ENCODE measurements at places on chromosomes 16 and 17.

DNA sequence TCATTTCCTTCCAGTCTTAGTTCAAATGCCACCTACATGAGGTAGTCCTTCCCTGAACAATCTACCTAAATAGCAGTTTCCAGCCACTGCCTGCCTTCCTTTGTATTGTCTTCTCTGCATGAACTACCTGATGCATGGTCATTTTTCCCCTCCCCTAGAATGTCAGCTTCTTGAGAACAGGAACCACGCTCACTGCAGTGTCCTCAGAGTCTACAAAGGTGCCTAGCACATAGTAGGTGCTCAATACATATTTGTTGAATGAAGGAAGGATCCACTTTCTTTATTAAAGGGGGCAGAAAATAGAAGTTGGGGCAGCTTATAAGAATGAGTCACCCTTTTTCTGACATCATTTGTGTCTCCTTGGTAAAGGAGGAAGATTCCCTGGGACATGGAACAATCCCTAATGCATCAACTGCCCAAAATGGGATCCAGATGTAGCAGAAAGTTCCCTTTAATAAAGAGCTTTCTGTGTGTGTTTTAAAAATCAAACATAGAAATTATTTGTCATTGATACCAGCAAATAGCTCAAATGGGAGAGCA lies 4.4 kb upstream of the CYLD start:
- DNase-seq = no peak

DNA sequence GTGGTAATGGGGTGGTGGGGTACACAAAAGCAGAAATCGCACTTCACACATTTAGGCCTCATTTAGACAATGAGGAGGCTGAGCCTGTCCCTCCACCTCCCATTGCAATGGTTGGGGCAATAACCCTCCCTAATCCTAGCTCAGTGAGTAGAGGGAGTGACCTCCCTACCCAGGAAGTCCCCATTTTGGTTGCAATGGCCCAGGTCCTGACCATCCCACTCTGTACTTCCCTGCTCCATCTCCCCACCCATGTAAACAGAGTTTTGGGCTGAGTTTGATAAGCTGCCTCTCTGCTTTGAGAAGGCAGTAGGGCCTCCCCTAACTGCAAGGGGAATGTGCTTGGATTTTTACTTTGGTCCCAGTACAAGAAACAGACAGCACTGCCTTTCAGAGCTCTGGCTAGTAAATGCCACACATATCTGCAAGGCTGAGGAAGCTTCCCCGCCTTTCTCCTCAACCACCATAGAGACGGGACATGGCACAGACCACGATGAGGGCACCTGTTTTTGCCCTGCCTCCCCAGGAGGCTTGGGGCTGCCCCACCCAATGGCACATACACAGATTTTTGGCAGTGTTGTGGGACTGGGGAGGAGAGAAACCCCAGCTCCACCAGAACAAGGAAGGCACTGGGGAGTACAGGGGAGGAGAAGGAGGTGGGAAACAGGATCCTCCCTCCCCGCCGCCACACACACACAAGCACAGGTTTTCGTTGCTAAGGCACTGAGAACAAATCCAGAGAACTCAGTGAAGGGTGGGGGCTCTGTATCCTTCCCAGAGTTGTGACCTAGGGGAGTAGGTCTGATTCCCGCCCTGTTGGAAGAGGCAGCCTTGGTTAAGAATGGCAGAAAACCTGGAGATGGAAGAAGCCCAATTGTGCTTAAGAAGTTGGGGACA lies 7.3 kb downstream of the VAT1 start:
- no peak for DNase-seq

DNA sequence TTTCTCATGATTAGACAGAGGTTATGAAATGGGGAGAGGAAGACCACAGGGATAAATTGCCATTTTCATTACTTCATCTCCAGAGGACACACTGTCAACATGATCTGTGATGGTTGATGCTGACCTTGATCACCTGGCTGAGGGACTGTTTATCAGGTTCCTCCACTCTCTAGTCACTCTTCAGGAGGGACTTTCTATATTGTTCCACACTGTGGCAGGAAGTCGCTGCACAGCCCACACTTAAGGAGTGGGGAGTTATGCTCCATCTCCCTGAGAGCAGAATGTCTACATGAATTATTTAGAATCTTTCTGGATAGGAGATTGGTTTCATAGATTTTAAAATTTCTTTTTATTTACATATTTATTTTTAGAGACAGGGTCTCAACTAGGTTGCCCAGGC lies 46.7 kb downstream of the CYB5B start:
- no peak for DNase-seq

DNA sequence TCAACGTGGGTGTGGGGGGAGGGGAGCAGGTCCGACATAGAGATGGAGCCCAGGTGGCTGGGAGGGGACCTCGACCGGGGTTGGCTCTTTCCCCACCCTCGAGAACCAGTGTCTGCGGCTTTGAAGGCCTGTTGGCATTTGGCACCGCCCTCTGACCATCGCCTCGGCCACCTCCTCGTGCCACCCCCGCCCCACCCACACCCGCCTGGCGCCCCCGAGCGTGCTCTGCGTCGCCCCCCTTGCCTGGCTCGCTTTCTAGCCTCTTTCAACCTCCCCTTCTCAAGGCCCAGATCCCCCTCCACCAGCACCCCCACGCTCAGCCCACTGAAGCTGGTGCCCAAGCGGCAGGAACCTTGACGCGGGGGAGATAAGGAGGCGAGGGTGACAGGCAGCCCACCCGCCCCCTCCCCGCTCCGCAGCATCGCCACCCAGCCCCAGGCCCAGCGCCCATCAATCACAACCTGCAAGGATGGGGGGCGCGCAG lies 619 bp downstream of the CACNB1 start:
- no peak for DNase-seq

DNA sequence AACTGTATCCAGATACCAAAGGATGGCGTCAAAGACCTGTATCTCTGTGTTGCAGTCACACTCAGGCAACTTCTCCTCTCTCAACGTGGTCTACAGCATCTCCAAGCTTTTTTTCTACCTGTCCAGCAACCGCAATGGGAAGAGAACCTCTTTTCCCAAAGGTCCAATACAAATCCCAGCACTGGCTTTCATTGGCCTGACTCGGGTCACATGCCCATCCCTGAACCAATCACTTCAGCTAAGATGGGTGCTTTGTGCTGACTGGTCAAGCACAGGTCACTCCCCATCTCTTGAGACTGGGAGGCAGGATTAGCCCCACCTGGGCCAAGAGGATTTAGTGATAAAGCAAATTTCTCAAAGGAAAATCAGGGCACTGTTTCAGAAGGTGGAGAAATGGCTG lies 71.2 kb upstream of the C16orf82 start:
- DNase-seq = no peak

DNA sequence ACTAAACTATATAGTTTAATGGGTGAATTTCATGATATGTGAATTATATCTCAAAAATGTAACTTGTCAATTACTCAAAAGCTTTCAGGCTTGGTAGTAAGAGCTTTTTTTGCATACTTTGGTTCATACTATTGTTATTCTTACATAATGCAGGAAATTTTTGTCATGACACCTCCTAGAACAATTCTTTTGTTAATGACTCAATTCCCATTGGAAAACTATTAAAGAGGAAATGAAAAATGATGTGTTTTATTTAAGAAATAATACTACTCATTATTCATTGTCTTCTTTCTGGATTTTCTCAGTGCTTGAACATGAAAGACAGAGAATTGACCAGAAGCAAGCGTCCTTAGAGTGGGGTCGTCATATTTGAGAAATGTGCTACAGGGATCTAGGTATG lies 196.4 kb upstream of the KCNJ16 start:
- no peak for DNase-seq

- DNase-seq = no peak
Observed at GRCh38 chr17:5883775-5884665, 186.2 kb upstream of the WSCD1 start.

DNA sequence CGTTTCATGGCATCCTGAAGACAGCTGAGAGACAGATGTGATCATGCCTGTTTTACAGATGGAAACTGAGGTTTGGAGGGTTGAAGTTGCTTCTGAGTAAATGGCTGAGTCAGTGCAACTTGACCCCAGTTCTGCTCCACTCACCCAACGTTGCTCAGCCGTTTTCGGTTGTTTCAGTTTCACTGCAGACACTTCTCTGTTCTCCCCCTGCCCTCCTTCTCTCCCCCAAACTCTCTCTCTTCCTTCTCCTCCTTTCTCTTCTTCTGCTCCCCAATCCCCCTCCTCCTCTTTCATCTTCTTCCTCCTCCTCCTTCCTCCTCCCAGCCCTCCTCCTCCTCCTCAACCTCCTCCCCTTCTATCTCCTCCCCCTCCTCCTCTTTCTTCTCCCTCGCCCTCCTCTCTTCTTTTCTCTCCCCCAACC lies 9.4 kb upstream of the CEP20 start:
- no peak for DNase-seq

- DNase-seq = no peak
Observed at GRCh38 chr17:29162909-29163341, 17.3 kb downstream of the MYO18A start.

GRCh38 chr16:71384073-71384724 lies 25.7 kb downstream of the CALB2 start:
- DNase-seq = no peak

DNA sequence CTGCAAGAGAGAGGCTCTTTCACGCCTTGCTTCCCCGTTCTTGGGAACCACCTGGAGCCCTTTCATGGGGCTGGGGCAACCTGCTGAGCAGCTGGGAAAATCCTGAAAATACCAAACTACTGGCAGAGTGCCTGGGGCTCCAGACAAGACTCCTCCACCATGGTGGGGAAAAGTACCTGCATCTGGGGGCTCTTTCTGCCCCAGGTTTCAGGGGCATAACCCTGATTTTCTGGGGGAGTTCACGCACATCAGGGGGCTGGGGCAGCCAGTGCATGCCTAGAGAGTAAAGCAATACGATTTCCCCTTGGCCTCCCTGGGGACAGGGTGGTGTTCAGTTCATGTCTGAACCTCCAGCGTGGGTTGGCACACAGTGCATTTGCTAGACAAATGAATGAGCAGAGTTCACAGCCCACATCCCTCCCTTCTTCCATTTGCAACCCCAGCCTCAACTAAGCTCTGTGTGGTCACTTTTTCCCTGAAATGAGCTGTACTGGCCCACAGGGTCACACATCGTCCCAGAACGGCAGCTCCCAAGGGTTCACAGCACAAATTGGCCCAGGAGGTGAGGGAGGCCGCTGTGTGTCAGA lies 5.2 kb upstream of the CDC42EP4 start:
- no peak for DNase-seq

DNA sequence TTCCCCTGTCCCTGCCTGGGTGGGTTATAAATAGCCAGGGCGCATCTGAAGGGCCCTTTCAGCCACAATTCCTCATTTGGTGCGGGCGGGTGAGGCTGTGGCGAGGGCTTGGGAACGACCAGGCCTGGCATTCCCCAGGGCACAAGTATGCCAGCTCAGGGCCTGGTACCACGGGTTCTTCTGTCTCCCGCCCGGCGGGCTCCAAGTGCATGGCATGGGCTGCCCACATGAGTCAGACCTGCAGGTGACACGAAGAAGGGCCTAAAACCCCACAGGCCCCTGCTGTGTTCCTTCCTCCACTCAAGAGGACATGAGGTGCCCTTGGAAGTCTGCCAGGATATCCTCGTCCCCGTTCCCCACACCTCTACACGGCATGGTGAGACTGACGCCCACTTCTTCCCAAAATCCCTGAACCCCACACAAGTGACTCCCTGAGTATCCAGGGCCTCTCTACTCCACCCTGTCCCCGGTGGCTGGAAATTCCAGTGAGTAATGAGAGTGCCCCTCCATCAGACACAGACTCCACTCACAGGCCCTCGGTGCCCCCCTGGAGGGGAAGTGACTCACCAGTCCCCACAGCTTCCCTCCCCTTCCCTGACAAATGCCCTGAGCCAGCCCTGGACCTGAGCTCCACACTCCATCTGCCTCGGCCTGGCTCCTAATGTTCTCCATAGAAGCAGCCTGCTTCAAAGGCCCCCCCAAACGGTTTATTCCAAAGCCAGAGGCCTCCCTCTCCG lies 68.8 kb downstream of the ABR start:
- DNase-seq = no peak

DNA sequence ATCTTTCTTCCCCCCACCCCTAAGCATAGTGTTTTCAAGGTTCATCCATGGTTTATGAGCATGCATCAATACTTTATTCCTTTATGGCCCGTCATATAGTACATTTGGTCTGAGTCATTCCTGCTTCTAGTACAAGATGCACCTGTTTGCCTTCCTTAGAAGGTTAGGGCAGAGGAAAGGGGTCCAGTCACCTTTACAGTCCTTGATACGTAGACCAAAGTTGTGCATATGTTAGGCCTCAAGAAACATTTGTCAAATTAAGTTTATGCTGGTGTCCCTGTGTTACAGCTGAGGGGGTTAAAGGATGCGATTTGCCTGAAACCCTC lies 1.4 kb downstream of the CYB5D2 start:
- DNase-seq = no peak
